ENCODE measurements at places on chromosomes 6 and 20.

- no peak for DNase-seq
These were observed 427.4 kb upstream of the JARID2 start for GRCh38 chr6:14818422-14818884.

- no peak for DNase-seq
These were observed 345.6 kb upstream of the PLCB4 start for GRCh38 chr20:8723296-8723695.

DNA sequence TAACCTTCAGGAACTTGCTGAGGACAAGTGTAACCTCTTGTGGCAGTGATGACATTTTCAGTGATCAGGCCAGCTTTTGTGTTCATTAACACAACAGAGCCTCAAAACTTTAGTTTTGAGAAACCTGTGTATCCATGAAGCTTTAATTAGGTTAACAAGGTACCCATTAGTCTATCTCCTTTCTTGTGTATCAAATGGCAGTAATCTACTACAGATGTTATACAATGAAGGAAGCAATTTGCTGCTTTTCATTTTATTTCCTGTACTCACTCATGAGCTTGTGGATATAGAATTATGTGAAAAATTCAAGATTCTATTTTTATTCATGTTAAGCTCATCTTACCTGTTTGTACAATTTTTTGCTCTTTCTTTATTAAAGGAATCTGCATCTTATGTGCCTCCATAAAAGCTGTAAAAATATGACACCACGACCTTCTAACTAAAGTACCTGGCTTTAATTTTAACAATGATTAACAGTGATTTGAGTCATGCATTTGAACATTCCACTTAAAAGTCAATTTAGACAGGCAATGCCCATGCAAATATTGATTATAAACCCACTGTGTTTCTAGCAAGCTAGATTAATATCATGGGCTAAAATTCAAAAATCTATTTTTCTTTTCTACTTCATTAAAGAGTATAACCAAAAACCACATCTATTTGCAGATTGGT, 897.3 kb downstream of the KIF16B start:
- DNase-seq = no peak

- DNase-seq = no peak
These were observed 207.6 kb downstream of the TBC1D7 start for GRCh38 chr6:13120483-13121482.

DNA sequence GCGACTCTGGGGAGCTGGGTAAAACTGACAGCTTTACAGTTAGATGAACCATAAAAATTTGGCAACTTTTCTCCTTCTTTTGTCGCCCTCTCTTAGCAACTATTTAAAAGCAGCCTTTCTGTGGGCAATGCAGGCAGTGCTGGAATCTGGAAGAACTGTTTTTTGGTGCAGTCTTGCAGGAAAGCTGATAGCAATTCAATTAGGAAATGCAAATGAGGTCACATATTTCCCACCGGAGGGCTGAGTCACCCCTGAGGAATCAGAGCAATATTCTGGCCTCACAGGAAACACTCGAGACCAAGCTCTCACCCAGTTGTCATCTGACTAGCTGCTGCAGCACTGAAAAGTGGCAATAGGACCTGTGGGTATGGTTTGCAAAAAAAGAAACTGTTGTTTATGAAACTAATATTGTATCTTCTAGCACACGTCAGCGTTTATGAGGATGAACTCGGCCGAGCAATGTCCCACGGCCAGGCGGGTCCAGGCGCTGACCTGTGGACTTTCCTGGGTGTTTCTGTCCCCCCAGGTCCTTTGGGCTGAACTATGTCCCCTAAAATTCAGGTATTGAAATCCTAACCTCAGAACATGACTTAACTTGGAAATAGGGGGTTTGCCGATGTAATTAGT, 312.3 kb downstream of the TAF4 start:
- no peak for DNase-seq

GRCh38 chr6:144835322-144835973, 550.3 kb downstream of the UTRN start:
- DNase-seq = no peak

DNA sequence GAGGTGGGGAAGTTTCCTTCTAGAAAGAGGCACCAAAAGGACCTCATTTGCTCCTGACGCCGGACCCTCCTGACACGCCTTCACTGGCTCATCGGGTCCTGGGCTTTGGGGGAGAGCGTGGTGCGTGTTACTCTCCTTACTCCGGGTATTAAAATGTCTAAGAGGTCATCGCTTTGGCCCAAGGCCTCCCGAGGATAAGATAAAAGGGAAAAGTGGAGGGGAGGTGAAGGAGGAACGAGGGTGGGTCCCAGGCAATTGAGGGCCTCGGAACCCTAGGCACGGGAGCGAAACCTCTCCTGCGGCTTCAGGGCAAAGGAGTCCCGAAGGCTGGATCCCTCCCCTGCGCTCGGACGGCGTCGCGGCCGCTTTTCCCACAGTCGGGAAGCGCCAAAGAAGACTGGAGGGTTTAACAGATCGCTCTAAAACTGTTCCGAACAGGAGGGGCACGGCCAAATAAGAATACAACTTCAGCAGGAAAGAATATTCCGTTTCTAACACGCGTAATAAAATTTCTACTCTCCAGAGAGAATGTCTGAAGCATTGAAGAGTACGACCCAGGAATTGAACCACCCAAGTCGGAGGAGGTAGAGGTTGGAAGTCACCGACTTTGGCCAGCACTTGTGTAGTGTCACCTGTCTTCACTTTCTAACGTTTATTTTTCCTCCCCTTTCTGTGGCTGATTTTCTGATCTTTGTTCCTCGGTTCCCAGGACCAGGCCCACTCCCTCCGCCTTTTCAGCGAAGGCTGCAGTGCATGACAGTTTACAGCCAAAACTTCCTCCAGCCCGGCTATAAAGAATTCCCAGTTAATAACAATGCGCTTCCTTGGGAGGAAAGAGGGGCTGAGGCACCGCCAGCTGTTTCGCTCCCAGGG, 2.1 kb upstream of the TBXT start:
- no peak for DNase-seq

- no peak for DNase-seq
These were observed 13.6 kb upstream of the C20orf144 start for GRCh38 chr20:33648396-33649004.

- no peak for DNase-seq
These were observed 235.7 kb downstream of the MYLK4 start for GRCh38 chr6:2514965-2515543.

DNA sequence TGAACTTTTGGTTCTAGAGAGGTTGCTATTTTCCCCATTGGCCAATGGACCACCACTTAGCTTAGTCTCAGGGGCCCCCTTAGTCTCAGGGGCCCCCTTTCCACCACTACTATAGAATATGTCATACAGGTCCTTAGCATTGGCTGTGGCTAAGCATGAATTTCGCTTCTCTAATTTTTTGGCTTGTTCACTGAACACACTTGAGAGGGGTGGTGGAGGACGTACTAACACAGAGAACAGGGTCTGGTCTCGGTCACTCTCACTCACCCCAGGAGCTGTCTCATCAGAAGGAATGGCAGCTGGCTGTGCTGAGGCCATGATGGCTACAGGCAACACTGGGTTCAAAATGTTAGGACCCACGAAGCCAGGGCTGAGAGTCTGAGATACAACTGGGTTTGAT, 30.3 kb downstream of the ZNF318 start:
- DNase-seq = no peak

DNA sequence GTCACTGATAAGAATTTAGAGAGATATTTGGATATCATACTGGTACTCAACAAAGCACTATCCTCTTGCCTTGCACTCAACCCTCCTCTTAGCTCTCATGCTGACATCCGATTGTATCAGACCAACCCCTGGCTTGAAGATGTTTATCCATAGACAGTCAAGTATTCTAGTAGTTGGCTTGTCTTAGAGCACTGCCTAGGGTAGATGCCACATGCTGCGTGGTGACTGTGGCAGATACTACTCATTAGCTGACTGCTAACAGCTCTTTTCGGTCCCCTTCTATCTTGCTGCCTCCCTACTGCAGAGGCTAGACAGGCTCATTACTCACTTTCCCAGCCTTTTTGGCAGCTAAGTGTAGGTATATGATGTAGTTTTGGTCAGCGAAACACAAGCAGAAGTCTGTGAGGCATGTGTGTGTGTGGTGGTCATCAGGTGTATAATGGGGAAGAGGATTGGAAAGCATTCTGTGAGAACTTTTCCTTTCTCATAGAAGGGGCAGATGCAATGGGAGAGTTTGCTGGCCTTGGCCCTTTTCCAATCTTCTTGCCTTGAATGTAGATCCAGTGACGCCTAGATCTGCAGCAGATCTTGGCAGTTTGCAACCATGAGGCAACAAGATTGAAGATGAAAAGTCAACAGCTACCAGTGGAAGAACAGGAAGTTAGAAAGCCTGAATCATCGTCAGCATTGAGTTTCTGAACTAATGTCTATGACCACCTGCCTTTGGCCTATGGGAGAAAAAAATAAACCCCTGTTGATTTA, 4.4 kb upstream of the IFNGR1 start:
- peak; percentile 47 for DNase-seq

DNA sequence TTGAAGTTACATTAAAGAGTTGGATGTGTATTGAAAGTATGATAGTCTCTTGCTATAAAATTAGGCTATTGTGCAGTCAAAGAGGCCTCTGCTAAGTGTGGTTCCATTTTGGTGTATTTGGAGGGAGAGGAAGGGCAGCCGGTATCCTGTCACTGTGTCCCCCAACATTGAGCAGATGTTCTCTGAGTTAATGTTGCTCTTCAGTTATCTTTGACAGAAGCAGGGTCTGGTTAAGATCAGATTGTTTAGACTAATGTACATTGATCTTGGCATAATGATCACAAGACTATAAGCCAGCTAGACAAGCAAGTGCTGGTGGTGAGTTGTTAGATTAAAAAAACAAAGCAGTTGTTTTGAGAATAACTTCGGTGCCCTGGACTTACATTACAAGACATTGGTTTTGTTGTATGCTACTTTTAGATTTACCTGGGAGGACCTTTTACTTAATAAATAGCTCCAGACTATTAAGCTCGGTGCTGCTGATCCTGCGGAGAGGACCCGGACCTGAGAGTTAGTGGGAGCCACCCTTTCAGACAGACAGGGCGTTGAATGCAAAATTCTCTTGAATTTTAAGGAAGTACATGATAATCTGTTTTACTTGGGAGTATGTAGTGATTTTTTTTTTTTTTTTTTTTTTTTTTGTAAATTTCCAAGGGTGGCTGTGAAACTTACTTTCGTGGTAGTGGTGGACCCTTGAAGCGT, 97.8 kb downstream of the JARID2 start:
- no peak for DNase-seq

DNA sequence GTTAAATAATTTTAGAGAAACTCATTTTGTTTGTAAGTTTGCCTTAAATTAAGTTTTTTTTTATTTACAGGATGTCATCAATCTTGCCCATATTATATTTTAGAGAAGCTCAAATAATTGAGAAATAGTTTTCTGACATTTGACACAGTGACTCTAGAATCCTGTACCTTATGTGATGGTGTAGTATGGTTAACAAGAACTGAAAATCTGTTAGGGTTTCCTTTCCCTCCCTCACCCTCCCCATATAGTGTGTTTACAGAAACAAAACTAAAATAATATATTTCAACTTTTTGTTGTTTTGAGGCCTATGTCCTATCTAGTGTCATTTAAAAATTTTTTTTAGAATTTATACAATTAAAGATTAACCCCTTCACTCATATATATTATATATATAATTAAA, 91.8 kb downstream of the SESN1 start:
- no peak for DNase-seq

GRCh38 chr20:61161726-61162390, 90.2 kb upstream of the CDH4 start:
- no peak for DNase-seq

DNA sequence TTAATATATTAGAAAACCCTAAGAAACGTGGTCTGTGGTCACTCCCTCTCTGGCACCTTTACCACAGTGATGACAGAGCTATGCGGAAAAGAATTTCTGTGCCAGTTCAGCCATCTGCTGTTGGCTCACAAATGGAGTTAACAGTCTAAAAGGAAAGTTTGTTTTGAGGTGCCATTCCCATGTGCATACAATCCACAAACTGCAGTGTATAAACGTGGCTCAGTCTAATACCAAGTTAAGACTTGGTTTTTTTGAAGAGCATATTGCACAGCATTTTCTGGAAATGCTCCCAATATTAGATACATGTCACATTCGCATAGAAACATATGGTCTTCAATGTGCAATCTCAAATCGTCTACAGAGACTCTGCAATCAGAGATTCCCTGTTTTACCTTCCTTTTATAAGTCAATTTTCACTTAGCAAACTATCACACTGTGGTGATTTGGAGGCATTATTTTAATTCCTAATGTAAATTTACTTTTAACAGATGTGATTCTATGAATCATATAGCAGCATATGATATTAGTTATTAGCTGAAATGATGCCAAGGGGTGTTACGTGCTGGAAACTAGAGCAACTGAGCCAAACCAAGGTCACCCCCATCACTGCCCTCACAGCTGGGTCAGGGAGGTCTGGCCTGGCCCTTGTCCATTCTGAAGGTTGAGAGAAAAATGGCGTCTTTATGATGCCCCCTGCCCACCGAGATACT, 383.5 kb downstream of the PRKN start:
- DNase-seq = no peak

- no peak for DNase-seq
These were observed 113.9 kb downstream of the RIN2 start for GRCh38 chr20:19872001-19872400.

GRCh38 chr6:107009499-107009898, 18.5 kb upstream of the MTRES1 start:
- no peak for DNase-seq

DNA sequence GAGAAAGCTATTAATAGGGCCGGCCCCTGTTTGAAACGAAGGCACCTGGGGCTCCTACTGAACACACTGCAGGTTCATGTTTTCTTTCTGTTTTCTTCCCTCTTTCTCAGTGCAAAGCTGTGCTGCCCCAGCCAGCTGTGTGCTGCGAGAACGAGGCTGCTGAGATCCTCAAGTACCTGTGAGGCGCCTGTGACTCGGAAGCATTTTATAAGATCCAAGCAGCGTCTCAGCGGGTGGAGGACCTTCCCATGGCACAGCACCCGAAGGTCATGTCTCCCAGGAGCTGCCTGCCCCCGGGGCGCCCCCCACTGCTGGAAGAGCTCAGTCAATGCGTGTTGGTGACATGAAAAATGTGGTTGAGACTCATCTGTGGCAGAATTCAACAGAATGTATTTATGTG, 66.3 kb downstream of the SMOC2 start:
- DNase-seq = no peak

GRCh38 chr6:118495485-118496280, 52.4 kb upstream of the PLN start:
- no peak for DNase-seq

DNA sequence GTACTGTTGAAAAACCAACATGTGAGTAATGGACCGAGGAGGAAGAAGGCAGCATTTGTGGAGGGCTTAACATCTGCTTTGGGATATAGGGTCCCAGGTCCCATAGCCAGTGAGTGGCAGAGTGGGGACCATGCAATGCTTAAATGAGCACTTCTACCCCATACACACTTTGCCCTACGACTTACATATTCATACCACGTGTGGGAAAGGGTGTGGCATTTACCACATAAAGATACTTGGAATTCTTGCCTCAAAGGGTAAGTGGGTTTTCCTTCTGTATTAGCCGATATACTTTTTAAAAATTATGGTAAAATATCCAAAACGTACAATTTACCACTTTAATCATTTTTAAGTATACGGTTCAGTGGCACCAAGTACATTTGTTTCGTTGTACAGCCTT, 199.3 kb downstream of the BACH2 start:
- no peak for DNase-seq

GRCh38 chr6:73369157-73369556, 540 bp downstream of the OOEP start:
- DNase-seq = no peak

GRCh38 chr6:16523606-16524379, 237.5 kb downstream of the ATXN1 start:
- DNase-seq = no peak

- no peak for DNase-seq
These were observed 176.5 kb downstream of the UBE3D start for GRCh38 chr6:82889143-82889542.

GRCh38 chr6:28940294-28940857, 16.6 kb upstream of the TRIM27 start:
- no peak for DNase-seq
